Lower leg skin (tissue), 4 donors: ENCODE measurements at places on chromosomes 5 and 9. TPM values are rescaled to one million over a fixed set of nuclear protein-coding genes. Genes with fewer than 3 reads are reported as not detected.

DNA sequence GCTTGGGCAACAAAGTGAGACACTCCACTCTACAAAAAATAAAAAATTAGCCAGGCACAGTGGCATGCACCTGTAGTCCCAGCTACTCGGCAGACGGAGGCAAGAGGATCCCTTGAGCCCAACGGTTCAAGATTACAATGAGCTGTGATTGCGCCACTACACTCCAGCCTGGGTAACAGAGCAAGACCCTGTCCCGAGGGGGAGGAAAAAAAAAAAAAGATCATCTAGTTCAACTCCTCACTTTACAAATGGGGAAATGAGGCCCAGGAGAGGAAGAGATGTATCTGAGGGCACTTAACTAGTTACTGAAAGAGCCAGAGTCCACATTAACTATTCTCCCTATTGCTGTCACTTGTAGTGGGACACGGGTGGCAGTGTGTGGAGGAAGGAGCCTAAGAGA is 13.8 kb downstream of the PDCL start:
- DNase-seq, result no peak

DNA sequence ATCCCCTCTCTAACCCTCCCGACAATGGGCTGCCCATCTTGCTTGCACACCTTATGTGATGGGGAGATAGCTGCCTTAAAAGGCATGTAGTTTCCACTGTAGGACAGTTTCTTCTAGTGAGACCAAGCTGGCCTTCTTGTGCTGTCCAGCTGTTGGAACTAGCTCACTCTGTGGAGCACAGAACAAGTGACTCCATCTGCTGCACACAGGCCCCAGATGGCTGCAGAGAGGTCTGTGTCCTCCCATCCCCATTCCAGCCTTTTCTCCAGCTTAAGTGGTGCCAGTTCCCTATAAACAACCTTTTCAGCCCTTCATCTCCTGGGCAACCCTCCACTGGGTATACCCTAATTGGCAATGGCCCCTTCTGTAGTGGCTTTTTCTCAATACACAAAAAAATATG is 18.7 kb upstream of the PSD2 start:
- no peak for DNase-seq

The TAS2R1 gene
- total RNA-seq, result not detected

The ANGPTL2 gene
- total RNA-seq, result 37.8 TPM

The PTPN3 gene
- total RNA-seq, result 42.6 TPM

DNA sequence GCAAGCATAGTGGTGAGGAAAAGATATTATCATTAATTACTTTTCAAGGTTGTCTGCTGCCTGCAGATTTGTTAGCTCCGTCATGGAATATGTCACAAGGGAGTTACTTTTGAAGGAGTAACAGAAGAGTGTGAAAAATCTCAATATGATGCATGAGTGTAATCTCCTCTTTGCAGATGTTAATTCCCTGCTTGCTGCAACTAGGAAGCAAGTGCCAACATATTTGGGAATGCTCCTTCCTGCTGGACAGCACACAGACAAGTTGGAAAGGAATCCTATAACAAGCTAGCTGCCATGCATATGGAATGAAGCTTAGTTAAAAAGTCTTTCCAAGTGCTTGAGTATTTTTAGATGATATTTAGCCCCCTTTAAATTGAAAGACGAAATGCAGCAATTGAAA is 2023.6 kb upstream of the CDH6 start:
- DNase-seq, result no peak

DNA sequence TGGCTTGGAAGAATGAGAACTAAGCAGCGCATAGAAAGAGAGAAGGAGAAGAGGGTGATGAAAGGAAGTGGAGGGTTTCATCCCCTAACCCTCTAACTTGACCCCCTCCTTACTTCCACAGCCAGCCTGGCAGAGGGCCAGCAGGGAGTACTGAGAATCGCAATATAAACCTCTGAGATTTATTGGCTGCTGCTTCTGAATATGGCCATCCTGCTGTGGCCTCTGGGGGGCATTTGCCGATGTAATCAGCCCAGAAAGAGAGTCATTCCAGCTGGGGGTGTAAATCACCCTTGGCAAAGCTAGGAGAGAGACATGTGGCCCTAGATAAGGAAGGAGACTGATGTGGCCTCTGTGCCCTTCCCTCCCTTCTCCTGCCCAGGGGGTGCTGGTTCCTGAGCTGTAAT is 960 bp upstream of the GFRA3 start:
- DNase-seq, result no peak

The C5 gene
- 14.9 TPM for total RNA-seq

The WNK2 gene
- total RNA-seq, result 35.3 TPM

DNA sequence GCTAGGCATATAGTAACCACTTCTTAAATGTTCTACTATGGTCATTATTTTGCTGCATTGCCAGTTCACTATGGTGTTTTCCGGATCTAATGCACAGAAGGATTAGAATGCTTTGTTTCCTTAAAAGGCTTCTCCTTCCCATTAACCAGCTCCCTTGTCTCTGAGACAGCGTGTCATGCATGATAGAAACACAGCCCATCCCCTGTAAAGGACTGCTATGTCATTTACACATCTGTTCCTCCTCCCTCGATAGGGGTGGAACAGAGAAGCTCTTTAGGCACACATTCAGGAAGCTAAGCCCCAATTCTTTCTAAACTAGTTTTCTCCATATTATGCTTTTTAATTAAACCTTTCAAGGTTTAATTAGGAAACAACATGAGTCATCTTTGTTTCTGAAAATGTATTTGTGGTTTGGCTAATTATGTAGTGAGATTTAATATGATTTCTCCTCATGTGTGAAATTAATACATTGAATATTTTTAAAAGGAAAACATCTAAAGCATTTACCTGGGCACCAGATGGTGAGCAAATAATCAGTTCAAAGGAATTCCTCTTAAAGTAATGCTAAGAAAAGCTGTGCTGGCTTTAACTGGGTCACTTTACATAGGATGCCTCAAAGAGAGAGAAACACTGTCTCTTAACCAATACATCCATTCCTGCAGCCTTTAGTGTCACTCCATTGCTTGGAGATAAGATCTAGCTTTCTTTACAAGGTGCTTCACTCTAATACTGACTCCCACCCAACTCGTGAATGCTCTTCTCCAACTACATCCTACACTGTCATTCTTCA is 133.3 kb upstream of the PPP1R2B start:
- DNase-seq, result no peak

GRCh38 chr5:16095612-16096011 is 84.0 kb downstream of the MARCHF11 start:
- DNase-seq, result no peak

- DNase-seq, result peak; percentile 87
Observed at GRCh38 chr9:127225801-127226625, 38.6 kb upstream of the GARNL3 start.

The MRNIP gene
- 44.9 TPM for total RNA-seq

- no peak for DNase-seq
Observed at GRCh38 chr9:92949266-92949982, 2.1 kb downstream of the FGD3 start.

DNA sequence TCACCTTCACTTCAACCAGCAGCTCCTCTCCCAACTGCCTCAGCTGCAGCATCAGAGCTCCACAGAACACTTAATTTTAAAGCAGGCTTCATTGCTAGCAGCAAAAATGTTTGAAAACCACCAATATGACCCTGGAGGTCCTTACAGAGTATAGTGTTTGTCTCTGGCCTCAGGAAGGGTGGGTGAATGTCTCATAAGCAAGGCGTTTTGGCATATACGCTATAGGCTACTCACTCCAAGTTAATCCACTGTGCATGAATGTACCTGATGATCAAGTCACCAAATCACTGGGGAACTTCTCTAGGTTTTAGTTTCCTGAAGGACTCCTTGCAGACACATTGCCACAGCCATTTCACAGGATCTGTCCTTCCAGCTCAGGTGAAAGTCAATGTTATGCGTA is 125.3 kb downstream of the GABBR2 start:
- no peak for DNase-seq

The LCN9 gene
- total RNA-seq, result not detected

The PCSK1 gene
- 0.65 TPM for total RNA-seq

The NPM1 gene
- total RNA-seq, result 491 TPM

DNA sequence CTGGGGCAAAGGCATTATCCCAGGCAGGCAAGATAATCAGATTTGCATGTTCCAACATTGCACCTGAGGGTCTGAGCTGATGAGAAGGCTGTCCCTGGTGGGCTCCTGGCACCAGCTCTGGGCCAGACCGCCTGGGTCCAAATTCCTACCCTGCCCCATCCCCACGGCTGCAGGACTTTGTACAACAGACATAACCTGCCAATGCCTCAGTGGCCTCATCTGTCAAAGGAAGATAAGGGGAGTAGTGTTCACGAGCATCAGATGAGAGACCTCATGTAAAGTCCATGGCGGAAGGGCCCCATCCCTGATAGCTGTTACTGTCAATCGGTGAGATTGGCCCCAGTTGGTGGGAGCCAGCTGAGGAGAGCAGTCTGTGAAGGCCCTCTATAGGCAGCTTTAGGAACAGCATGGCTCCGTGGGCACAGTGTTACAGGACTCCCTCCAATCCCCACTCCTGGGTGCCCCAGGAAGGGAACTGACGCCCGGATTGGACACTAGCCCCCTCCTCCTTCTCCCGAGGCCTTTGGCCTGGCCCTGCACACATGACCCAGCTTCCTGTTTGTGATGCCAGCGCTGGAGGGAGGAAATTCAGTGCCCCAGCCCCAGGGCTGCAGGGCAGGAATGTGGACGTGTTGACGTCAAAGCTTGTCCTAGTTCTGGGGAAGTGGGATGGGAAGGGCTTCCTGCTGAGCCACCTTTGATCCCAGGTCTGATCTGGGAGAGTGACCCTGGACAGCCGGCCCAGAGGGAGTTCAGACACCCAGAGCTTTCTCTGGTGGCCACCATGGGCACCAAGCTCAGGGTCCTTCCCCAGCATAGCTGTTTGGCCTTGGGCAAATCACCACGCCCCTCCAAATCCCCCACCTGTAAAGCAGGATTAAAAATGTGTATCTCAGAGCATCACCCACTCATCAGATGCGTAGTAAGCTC is 56.2 kb downstream of the DUSP1 start:
- peak; percentile 86 for DNase-seq

The GDF9 gene
- total RNA-seq, result 0.42 TPM

DNA sequence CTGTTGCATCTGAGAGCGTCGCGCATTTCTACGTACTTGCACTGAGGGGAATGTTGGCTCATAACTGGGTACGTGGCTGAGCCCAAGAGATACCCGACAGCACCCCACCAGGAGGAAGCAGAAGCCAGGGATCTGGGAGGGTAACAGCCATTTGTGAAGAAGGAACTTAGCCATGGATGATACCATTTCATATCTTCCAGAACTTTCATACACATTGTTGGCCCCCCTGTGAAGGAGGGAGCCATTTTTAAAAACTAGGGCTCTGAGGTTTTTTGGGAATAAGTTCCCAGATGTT is 101.4 kb upstream of the SLC44A1 start:
- no peak for DNase-seq

DNA sequence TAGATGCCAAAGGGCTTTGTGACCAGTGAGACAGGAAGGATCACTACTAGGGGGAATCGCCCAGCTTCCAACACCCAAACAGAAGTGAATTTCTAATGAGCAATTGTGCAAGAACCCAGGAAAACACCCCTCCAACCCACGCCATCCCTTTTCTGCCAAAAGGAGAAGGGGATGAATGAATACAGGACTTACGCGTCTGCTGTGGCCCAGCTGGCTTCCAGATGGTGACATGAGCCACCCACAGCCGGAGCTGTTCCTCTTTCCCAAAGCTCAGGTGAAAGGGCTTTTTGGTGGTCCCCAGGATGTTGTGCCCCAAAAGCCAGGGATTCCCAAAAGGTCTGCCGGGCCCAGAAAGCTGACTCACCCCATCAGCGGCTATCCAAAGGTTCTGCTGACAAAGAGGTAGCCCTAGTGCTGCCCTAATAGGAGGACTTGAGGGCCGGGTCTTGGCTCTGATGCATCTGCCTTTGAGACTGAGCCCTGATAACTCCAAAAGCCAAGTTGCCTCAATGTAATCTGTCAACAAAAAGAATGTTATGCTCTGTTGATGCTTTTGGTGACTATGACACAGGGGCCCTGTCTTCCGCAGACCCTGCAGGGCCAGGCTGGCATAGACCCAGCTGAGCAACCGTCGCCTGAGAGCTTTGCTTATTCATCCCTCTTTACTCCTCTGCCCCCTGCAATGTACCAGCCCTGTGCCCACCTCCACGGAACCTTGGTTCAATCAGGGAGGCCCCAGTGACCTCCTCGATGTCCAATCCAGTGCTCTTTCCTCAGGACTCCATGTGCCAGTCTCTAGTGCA is 14.5 kb downstream of the GSN start:
- peak; percentile 85 for DNase-seq

GRCh38 chr5:64315778-64316177 is 150.1 kb downstream of the RNF180 start:
- no peak for DNase-seq

The TMEM252 gene
- not detected for total RNA-seq

GRCh38 chr9:5511476-5511875 is 1.1 kb downstream of the PDCD1LG2 start:
- DNase-seq, result no peak

DNA sequence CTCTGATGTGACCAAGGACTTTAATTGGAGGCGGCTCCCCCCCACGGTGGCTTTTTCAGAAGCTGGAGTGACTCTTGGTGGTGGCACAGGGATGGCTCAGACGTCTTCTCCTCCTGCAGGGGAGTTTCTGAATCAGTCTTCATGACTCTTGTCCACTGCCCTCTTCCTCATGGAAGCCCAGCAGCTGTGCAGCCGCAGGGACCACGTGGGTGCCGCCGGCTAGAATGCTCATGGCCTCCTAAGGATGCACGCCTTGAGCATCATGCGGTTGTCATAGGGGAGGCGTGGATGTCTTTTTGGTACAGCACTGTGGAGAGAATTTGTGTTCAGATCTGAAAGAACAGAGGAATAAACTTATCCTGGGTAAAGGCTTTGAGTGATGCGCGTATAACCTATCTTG is 1.3 kb downstream of the TEX53 start:
- DNase-seq, result no peak

The CNTLN gene
- total RNA-seq, result 4.3 TPM

- no peak for DNase-seq
Observed at GRCh38 chr5:65808818-65809217, 86.8 kb downstream of the NLN start.

The ZNF483 gene
- total RNA-seq, result 3.4 TPM

- DNase-seq, result no peak
Observed at GRCh38 chr5:177598477-177598876, 1.5 kb upstream of the B4GALT7 start.

The PCDHGA2 gene
- 1.4 TPM for total RNA-seq

DNA sequence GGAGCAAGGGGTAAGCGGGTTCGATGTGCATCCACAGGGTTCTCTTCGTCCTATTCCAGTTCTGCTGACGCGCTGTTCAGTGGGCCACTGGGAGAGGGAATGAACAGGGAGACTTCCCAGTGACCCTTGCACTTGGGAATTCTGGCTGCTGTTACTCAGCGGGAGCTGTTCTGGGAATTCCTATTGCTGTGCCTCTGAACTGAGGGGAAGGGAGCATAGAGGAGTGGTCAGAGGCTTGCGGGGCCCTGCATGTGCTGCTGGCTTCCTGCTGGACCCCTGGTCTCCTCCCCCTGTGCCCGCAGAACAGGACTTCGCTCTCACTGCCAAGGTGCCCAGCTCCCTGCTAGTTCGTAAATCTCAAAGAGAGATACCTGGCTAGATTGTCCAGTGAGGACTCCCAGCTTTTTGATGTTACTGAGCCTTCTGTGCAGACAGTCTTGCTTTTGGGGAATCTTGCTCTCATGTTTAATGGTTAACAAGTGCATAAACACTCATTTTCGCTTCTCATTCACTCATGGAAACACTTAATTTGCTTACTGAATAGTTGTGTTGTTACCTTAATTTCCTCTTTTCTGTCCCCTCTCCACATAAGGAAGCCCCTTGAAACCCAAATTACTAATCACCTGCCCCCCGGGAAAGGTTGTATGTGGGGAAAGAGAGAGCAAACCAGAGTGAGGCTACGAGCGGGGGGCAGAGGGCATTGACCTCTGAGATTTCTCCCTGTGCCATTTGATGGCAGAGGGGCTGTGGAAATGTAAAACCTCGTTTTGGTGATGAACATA is 5.9 kb downstream of the TRIO start:
- no peak for DNase-seq
